IMR-90 (cell line): ENCODE measurements at places on chromosomes 7 and 10.

DNA sequence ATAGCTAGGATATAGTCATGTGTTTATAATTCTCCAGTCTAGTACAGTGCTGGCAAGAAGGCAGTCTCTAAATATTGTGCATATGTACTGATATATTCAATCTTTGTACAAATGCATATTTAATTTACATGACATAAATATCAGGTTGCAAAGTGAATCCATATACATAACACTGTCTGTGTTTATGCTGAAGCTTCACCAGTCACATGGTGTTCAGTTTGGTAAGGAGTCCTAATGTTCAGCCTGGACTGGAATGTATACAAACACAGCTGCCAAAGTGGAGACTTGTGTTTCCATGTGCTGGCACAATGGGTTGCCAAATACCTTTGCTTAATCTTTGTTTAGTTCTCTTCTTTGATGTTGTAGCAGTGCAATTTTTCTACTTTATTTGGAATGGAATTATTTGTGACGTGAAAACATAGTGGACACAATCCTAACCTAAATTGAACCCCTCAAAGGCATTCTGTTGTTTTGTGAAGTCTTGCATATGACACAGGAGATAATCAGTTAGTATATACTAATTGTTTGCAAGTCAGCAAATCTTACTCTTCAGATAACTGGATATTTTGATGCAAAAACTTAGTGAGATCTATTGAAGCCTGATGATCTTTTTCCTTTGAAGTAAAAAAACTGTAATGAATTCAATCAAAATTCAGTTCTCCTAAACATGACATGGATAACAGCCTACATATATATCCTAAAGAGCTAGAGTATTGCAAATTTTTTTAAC is 17.3 kb upstream of the ARL4A start:
- H3K27me3 ChIP-seq, result no peaks in the 10 kb centered on the region
- H3K4me1 ChIP-seq, result peaks cover 9% of the 10 kb centered on the region
- DNase-seq, result peak; percentile 87
- no peak overlapping the region for H3K27ac ChIP-seq
- H3K36me3 ChIP-seq, result no peaks in the 10 kb centered on the region

- no peaks in the 10 kb centered on the region for H3K36me3 ChIP-seq
- no peak overlapping the region for H3K4me3 ChIP-seq
- H3K4me1 ChIP-seq, result no peaks in the 10 kb centered on the region
- no peaks in the 10 kb centered on the region for H3K27me3 ChIP-seq
- DNase-seq, result no peak
- H3K27ac ChIP-seq, result no peak overlapping the region
Measured at GRCh38 chr7:153217032-153217431, 457.5 kb downstream of the ACTR3B start.

- H3K27ac ChIP-seq, result no peak overlapping the region
- H3K36me3 ChIP-seq, result no peaks in the 10 kb centered on the region
- H3K27me3 ChIP-seq, result peaks cover 5% of the 10 kb centered on the region; the same call in 1 of the 2 replicates
- peaks cover 2% of the 10 kb centered on the region; the same call in 1 of the 2 replicates for H3K4me1 ChIP-seq
- no peak for DNase-seq
Measured at GRCh38 chr10:112899391-112900065, 50.5 kb upstream of the TCF7L2 start.

DNA sequence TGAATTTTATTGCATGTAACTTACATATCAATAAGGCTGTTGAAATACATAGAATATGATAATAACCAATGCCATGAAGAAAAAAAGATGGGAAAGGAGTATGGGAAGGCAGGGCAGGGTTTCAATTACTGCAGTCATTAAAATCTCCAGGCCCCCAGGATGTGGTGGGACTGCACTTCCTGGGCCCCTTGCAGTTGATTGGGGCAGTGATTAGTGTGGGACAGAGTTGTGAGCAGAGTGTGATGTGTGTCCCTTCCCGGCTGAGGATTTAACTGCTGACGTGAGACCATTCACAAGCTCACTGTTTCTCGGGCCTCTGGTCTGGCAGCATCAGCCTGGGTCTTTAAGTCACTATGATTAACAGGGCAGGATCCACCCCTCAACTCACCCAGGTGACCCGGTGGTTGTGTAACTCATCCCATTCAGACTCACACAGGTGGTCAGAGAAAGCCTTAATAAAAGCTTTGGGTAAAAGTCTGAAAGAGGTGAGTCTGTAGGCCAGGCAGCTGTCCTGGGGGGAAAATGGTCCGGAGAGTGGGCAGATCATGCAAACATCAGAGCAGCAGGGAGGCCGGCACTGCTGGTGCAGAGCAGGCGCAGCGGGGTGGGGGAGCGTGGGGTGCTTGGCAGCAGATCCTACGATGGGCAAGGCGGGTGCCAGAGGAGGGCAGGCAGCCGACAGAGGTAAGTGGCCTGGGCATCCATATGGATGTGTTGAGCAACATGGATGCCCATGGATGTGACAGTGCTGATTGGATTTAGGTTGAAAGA is 36.3 kb upstream of the WDFY4 start:
- H3K4me3 ChIP-seq, result no peak overlapping the region
- no peaks in the 10 kb centered on the region for H3K36me3 ChIP-seq
- H3K4me1 ChIP-seq, result no peaks in the 10 kb centered on the region
- H3K27ac ChIP-seq, result no peak overlapping the region

DNA sequence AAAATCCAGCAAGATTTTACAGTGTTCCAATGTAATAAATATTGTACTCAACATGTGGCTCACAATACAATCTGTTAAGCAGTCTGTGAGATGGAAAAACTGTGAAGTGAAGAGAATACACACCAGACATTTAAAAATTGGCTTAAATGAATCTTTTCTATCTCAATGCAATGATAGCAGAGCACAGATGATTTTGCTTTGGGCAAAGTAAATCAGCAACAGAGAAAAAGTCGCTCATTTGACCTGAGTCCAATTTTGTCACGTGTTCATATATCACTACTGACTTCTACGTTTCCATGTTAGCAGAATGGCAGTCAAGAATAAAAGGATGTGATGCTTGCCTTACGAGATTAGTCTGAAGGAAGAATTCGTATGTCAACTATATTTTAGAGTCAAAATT is 506.7 kb downstream of the POM121L12 start:
- no peak overlapping the region for H3K27ac ChIP-seq
- no peak for DNase-seq
- no peaks in the 10 kb centered on the region for H3K36me3 ChIP-seq
- no peak overlapping the region for H3K4me3 ChIP-seq
- no peaks in the 10 kb centered on the region for H3K27me3 ChIP-seq

- H3K4me1 ChIP-seq, result no peaks in the 10 kb centered on the region
- DNase-seq, result no peak
- H3K36me3 ChIP-seq, result no peaks in the 10 kb centered on the region
- no peak overlapping the region for H3K27ac ChIP-seq
- no peak overlapping the region for H3K4me3 ChIP-seq
- H3K27me3 ChIP-seq, result no peaks in the 10 kb centered on the region
Measured at GRCh38 chr10:20888620-20889330, 8.3 kb downstream of the NEBL start.

GRCh38 chr10:73965890-73966768 is 31.8 kb upstream of the VCL start:
- H3K4me3 ChIP-seq, result no peak overlapping the region
- H3K27ac ChIP-seq, result peak overlapping the region; percentile 96
- H3K36me3 ChIP-seq, result no peaks in the 10 kb centered on the region
- peaks cover 22% of the 10 kb centered on the region for H3K4me1 ChIP-seq
- peak; percentile 99 for DNase-seq

- no peaks in the 10 kb centered on the region for H3K4me1 ChIP-seq
- peak; percentile 11 for DNase-seq
- no peak overlapping the region for H3K27ac ChIP-seq
- H3K36me3 ChIP-seq, result no peaks in the 10 kb centered on the region
Measured at GRCh38 chr10:50260791-50261281, 9.5 kb upstream of the ASAH2 start.

DNA sequence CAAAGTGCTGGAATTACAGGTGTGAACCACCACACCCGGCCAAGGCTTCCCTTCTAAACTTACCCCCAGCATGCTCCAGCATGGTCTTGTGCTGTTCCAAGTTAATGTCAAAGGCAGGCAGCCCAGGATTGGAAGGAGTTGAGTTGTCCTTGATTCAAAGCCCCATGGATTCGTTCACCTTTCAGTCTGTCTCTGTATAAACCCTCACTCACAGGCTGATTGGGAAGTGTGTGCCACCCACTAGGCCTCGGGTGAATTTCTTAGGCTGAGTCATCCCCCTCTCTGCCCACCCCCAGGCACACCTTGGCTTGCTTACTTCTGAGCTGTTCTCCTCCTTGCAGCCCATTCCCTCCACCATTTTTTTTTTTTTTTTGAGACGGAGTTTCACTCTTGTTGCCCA is 13.3 kb upstream of the PRDX3 start:
- H3K4me3 ChIP-seq, result no peak overlapping the region
- 0 out of 2 replicates have a peak, but pooled peaks cover 4% of the 10 kb centered on the region for H3K4me1 ChIP-seq
- H3K27me3 ChIP-seq, result no peaks in the 10 kb centered on the region
- DNase-seq, result no peak
- H3K27ac ChIP-seq, result no peak overlapping the region
- H3K36me3 ChIP-seq, result no peaks in the 10 kb centered on the region

DNA sequence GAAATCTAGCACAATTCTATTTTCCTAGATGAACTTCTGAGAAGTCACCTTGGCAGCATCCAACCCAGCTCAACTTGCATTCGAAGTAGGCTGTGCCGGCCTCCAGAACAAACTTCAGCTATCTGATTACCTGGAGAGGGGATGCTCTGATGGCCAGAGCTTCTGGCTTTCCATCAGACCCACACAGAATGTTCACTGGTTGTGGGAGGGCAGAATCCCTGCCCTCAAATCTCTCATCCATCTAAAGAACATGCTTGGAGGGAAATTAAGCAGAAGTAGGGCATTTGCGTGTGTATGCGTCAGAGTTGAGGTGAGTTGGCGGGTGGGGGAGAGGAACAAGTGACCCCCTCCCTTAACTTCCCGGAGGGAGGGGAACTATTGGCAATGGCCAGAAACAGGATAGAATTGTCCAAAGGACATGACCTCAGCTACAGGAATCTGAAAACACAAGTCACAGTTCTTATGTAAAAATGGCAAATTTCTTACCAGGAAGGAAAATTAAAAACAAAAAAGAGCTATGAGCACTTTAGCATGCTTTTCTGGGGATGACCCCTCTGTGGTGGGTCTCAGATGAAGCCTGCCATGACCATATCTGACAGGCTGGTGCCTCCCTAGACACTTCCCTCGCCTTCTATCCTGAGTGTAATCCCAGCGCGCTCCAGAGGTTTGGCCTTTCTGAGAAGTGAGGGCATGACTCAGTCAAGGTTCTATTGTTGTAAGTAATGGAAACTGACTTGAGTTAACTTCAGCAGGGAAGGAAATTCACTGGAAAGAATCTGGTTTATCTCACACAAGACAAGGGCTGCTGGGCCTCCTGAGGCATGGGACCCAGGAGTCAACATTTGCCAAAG is 278.8 kb downstream of the RPS24 start:
- H3K27me3 ChIP-seq, result no peaks in the 10 kb centered on the region; the same call in 1 of the 2 replicates
- no peak overlapping the region for H3K4me3 ChIP-seq
- peaks cover 3% of the 10 kb centered on the region; the same call in 1 of the 2 replicates for H3K4me1 ChIP-seq
- peak; percentile 40 for DNase-seq
- H3K27ac ChIP-seq, result no peak overlapping the region
- no peaks in the 10 kb centered on the region for H3K36me3 ChIP-seq

GRCh38 chr7:1119201-1119600 is 31.3 kb downstream of the GPER1 start:
- no peaks in the 10 kb centered on the region for H3K27me3 ChIP-seq
- H3K27ac ChIP-seq, result no peak overlapping the region
- no peaks in the 10 kb centered on the region for H3K36me3 ChIP-seq
- peaks cover 2% of the 10 kb centered on the region for H3K4me1 ChIP-seq
- H3K4me3 ChIP-seq, result no peak overlapping the region
- DNase-seq, result no peak

GRCh38 chr10:5354068-5354467 is 10.7 kb upstream of the UCN3 start:
- H3K4me1 ChIP-seq, result no peaks in the 10 kb centered on the region
- H3K36me3 ChIP-seq, result no peaks in the 10 kb centered on the region
- DNase-seq, result no peak
- peaks cover 4% of the 10 kb centered on the region for H3K27me3 ChIP-seq
- no peak overlapping the region for H3K27ac ChIP-seq
- no peak overlapping the region for H3K4me3 ChIP-seq

DNA sequence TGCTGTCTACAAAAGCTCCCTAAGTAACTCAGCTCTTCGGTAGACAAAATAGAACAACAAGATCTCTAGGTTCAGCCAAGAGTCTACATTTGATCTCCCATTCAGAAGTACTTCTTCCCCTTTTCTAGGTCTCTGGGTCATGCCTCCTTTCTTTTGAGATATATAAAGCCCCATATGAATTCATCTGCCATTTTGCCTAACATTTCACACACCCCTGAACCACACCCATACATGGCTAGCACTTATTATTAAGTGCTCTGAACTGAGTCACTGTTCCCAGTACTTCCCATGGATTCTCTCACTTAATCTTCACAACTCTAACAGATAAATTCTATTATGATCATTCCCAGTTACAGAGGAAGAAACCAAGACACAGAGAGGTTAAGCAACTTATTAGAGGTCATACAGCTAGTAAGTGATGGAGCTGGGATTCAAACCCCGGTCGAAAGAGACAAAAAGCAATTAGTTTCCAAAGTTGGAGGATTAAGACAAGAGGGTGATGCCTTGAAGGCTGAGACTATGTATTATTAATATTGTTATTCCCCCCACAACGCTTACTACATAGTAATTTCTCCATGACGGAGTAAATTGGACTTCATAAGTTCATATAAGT is 17.3 kb downstream of the MYOF start:
- H3K4me1 ChIP-seq, result peaks cover 52% of the 10 kb centered on the region
- H3K4me3 ChIP-seq, result no peak overlapping the region
- H3K36me3 ChIP-seq, result peaks cover 13% of the 10 kb centered on the region
- no peaks in the 10 kb centered on the region for H3K27me3 ChIP-seq
- peak overlapping the region; percentile 90; the same call in 1 of the 2 replicates for H3K27ac ChIP-seq
- no peak for DNase-seq

- no peak overlapping the region for H3K27ac ChIP-seq
- DNase-seq, result no peak
- H3K27me3 ChIP-seq, result no peaks in the 10 kb centered on the region
- H3K36me3 ChIP-seq, result no peaks in the 10 kb centered on the region
- H3K4me1 ChIP-seq, result no peaks in the 10 kb centered on the region
Measured at GRCh38 chr10:11505639-11506038, 105.8 kb downstream of the USP6NL start.

DNA sequence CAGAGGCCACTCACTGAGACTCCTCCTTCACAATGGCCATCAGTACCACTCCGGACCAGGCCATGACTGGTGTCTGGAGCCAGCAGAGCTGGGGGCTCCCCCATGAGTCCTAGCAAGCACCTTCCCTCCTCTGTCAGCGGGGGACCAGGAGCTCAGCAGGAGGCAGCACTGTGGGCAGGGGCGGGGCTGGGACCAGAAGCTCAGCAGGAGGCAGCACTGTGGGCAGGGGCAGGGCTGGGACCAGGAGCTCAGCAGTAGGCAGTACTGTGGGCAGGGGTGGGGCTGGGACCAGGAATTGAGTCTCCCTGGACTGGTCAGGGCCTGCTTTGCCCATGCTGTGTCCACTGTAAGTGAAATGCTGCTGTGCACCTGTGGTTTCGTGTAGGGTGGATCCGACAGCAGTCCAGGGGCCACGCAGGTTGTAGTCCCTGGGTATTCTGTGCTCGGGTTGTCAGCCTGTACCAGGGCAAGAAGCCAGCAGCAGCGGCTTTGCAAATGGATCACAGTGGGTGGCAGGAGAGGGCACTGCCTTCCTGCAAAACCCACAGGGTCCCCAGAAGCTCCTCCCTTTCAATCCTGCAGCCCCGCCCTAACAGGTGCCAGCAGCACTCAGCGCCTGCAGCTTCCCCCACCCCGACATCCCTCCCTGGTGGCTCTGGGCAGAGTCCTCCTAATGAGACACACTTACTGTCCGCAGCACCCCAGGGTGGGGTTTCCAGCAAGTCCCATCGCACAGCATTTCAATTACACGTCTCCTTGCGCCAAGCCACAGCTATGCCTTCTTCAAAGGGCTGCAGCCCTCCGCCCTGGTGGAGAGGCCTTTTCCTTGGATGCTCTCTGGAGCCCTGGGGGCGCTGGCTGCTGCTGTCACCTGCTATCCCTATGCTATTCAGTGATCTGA is 220.5 kb downstream of the TCERG1L start:
- H3K36me3 ChIP-seq, result no peaks in the 10 kb centered on the region
- no peak for DNase-seq
- H3K4me1 ChIP-seq, result no peaks in the 10 kb centered on the region
